ENCODE measurements at places on chromosomes 13 and 19.

GRCh38 chr19:8000298-8001038, 5.0 kb downstream of the ELAVL1 start:
- no peak for DNase-seq

DNA sequence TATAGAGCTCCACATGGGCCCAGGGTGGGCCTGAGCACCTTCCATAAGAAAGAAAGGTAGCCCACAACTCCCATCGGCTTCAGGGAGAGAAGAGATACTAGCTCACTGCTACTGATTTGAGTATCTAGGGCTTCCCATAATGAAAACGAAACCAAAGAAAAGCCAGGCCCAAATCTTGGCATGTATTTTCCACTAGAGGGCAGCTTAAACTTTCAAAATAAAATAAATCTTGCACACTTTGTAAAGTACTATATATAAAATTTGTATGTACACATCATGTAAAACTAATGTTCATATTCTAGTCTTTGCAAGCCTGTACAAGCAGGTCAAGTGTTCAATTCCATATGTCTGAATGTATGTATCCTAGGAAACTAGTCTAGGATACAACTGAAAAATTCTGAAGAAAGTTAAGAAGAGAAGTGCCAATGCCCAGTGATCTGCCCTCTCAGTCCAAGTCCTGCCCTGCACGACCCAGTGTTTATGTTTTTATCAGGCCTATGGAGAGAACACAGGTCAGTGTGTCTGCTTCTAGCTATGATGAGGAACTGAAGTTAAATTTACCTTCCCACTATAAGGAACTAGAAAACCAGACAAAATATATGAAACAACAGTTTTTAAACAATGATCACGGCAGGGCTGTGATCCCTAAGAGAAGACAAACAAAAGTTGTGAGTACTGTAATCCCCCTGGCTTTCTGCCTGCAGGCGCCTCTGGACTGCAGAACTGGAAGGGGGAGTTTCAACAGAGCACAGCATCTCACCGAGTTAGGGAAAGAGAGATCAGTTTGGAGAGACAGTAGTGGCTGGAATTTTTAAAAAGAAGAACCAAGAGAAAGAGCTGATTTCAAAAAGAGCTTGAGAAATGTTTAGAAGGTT, 475.7 kb downstream of the UQCRFS1 start:
- DNase-seq, result no peak

DNA sequence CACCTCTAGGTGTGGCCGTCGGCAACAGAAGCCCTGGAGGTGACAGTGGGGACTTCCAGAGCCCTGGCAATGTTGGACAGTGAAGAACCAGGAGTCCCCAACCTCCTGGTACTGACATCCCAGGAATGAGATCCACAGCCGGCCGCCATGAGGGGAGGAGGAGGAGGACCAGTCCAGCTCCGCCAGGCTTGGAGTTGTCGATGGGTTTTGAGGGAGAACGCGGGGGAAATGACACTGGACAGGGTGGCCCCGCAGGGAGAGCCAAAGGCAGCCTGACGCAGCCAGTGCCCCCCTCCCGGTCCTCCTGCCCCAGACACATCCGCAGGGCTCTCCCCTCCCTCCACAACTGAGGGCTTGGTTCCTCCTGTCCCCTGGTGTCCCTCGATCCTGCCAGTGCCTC, 57.9 kb downstream of the SPACA7 start:
- DNase-seq, result no peak

GRCh38 chr13:47598340-47598911, 402.6 kb downstream of the SUCLA2 start:
- DNase-seq, result no peak

GRCh38 chr13:85500696-85501256, 298.4 kb downstream of the SLITRK6 start:
- DNase-seq, result no peak

GRCh38 chr13:51717786-51718398, 86.1 kb downstream of the DHRS12 start:
- no peak for DNase-seq

- no peak for DNase-seq
Measured at GRCh38 chr19:31408460-31409124, 59.4 kb upstream of the TSHZ3 start.
